ENCODE measurements at places on chromosomes 2 and 18.

DNA sequence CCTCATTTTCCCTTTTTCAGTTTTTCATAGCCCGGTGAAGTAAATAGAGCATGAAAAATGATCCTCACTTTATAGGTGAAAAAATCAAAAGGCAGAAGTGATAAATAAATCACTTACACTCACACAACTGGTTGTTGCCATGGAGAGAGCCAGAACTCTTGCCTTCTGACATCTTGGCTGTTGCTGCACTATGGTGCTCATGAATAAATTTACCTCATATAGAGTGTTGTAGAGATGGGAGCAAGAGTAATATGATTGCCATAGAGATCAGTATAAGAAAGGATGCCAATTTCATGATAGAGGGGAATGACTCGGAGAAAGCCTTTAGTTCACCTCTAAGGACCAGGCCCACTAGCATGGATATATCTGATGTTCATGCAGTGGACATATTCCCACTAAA lies 82.5 kb upstream of the TMEM178A start:
- no peak for DNase-seq

GRCh38 chr2:94997981-94998930 lies 27.3 kb upstream of the MAL start:
- DNase-seq: no peak

DNA sequence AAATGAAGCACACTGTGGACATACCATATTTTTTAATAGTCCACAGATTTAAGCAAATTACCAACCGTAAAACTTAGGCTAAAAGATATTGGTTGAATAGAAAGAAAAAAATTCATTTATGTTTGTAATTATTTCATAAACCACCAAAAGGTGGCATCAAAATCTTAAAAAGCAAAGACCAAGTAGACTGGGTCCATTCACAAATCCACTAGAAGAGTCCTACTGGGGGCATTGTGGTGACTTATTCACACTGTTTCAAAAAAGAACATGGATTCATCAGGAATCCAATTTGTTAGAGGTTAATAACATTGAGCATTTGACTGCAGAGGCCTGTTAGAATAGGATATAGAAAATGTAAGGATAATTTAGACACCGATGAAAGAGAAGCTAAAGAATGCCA lies 194.9 kb upstream of the KYNU start:
- no peak for DNase-seq

GRCh38 chr2:59899692-59900091 lies 653.8 kb downstream of the BCL11A start:
- DNase-seq: no peak

DNA sequence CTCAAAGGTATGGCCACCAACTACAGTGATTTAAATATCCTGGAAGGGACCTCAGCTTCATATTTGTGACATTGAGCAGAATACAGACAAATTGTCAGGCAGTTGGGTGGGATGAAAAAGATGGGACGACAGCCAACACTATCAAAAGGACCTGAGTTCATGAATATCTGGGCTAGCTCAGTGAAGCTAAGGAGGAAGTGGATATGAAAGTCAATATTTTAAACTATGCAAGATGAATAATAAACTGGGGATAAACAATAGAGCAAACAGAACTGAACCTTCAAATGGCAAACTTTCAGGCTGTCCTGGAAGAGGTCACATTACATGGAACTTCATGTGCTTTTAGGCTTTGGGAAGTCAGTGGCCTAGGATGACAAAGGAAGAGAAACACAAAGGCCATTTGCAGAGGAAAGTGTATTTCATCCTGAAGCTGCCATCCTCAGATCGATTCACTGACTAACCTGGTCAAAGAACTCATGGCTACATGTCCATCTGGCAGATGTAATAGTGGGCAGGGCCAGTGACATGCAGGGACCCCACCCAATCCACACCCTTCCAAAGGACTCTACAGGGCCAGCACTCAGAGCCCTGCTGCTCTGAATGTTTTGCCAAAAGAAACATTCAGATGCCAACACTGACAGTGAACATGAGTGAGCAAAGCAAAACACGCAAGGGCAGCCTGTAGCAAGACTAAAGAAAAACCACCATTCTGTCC lies 175.7 kb downstream of the ETAA1 start:
- no peak for DNase-seq

- no peak for DNase-seq
Measured at GRCh38 chr2:161324876-161325275, 16.7 kb downstream of the PSMD14 start.

DNA sequence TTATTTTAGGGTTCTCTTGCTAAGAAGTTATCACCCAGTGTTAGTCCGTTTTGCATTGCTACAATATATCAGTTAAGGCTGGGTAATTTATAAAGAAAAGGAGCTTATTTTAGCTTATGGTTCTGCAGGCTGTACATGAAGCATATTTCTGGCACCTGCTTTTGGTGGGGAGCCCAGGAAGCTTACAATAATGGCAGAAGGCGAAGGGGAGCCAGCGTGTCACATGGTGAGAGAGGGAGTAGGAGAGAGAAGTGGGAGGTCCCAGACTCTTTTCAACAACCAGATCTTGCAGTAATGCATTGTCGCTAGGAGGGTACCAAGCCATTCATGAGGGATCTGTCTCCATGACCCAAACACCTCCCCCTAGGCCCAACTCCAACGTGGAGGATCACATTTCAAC lies 688.8 kb upstream of the PIK3C3 start:
- no peak for DNase-seq

GRCh38 chr2:156322686-156323231 lies 9.8 kb downstream of the NR4A2 start:
- no peak for DNase-seq

- DNase-seq: no peak
Measured at GRCh38 chr2:70901227-70902066, 34.3 kb upstream of the ATP6V1B1 start.

DNA sequence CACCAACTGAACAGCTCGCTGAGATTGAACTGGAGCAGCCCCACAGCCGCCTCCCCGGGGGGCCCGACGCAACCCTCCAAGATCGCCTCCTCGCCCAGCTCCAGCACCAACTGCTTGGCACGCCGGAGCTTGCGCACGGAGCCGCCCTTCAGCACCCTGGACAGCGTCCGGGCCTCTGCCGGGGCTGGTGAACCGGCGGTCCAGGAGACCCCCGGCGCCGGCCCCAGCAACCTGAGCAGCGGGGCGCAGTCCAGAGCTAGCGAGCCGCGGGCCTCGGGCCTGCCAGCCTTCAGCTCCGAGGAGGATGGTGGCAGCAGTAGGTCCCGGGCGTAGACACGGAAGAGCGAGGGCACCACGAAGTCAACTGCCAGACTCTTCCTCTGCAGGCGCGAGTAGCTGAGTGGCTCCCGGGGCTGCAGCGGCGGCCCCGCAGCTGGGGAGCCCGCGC lies 1.2 kb downstream of the ALK start:
- no peak for DNase-seq

- no peak for DNase-seq
Measured at GRCh38 chr18:13909141-13909940, 6.0 kb downstream of the MC2R start.

DNA sequence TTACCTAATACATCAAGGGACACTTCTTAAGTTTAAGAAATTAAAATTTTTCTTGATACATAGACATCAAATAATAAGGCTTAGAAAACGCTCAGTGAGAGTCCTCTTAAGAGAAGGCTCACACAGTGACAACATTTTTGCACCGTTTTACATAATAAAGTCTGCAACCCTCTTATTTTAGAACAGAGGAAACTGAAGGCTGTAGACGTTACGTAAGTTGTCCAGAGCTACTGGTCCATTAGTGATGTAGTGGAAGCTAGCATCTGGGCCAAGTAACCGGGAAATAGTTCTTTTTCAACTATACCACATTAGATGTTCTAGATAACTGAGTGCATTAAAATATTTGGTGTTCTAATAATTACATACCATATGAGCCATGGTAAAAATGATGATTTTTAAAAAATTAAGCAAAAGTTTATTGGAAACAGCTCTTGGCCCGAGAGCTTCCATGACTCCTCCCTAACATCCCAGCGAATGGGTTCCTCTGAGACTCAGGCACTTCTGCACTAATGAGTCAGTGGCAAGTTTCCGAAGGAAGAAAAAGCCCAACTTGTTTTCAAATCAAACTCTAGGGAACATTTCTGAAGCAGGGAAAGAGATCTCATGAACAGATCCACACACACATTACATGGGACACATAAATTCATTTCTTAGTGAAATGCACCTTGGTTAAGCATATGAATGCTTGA lies 232.6 kb upstream of the PXDN start:
- DNase-seq: no peak

DNA sequence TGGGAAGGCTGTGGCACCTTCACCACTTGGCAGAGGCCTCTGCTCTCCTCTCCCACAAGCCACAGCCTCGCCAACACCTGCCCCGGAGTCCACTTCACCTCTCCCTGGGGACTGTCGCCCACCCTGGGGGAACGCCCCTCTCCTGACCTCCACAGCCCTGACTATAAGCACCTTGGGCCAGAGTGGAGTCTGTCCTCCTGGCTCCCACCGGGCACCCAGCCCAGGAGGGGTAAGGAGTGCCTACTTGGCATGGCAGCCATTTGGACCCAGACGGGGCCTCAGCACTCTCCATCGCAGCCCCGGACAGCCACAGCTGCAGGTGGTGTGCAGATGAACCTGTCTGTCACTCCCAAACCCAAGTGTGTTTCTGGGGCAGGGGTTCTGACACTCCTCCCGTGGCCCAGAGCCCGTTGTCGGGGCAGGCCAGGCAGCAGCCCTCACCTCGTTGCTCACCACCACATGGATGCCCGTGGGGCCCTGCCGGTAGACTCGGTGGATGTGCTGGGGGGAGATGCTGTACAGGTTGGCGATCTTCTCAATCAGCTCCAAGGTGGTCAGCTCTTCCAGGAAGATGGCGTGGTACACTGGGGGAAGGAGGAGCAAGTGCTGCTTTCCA lies 53.5 kb downstream of the TFCP2L1 start:
- DNase-seq: no peak

DNA sequence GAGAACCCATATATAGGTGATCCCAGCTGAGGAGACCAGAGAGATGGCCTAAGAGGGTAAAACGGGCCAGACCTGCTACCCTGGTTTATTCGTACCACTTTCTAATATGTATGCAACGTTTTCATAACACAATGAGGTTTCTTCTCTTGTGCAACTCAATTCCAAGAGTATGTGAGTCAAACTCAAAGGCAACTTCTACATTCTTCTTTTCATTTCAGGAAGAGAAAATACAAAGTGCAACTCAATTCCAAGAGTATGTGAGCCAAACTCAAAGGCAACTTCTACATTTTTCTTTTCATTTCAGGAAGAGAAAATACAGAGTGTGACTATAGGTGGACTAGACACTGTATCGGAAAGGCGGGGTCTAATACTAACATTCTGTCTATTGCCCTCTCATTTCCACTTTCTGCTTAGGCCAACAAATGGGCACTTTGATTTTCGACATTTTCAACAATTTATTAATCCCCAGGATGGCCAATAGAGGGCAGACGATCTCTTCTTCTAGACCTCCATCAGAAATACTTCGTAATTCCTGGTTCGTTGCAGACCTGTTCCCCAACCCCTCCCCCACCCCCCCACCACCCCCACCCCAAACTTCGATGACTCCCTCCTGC lies 3.7 kb upstream of the CRIM1 start:
- no peak for DNase-seq

DNA sequence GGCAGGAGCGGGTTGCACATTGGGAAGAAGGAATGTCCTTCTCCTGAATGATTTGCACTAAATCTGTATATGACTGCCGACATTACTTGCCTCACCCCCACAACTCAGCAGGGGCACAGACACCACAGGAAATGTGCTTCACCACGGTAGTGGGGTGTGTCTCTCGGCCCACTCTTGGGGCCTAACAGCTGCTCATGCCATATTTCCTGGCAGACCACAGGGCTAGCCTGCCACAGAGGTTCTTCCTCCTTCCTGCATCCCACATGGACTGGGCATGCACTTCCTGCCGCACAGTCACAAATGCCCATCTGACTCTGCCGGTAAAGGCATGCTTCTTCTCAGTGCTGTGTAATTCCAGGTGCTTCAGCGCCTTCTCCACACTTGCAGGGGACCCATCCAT lies 10.3 kb upstream of the PAPOLG start:
- no peak for DNase-seq

DNA sequence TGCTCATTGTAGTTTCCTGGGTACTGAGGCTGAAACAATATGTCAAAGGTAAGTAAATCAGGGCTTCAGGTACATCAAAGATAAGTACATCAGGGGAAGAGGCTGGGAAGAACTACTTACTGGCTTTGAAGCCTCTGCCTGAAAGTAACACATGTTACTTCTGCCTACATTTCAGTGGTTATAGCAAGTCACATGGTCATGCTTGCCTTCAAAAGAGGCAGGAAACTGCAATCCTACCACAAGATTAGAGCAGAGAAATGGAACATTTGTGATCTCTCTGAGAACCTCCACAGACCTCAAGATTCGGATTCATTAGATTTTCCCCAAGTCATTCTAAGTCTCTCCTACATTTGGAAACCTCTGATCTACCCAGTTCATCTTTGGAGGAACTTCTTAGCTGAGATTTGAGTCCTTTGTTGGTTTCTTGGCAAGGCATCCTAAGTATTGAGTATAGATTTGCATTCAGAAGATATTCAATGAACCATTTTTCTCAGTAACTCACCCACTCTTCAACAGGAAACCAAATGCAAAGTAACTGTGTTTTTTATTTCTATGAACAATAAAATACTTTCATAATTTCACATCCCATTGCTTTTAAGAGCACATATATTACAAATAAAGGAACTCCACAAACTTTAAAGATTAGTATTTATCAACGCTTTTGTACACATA lies 48.5 kb upstream of the CCDC195 start:
- no peak for DNase-seq

DNA sequence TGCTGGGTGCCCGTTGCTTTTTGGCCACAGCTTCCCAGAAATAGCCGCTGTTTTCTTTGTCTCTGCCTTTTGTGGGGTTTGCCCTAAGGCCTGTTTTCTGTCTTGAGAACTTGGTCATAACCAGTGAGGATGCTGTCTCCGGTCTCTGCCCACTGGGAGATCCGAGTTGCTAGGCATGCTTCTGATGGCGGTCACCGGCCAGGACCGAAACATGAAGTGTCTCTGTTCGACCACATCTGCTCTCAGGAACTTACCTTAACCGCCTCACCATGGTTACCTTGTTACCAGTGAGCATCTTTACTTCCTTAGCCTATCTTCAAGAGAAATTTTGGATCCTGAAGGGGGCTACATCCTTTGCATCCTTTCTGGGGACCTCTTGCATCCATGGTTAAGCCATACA lies 91.9 kb downstream of the RTP5 start:
- DNase-seq: no peak

GRCh38 chr2:172726172-172726735 lies 9.4 kb upstream of the RAPGEF4 start:
- no peak for DNase-seq

DNA sequence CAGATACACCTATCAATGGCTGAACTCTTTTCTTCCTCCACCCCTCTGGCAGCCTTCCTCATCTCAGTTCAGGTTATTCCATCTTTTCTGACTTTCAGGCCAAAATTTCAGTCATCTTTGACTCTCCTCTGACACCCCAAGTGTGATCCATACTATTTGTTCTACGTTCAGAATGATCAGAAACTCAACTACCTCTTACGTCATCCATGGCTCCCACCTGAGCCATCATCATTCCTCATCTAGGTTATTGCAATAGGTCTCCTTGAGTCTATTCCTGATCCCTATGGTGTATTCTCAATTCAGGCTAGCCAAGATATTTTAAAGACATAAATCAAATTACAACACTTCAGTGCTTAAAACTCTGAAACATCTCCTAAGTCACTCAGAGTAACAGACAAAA lies 589.7 kb downstream of the ERBB4 start:
- DNase-seq: no peak

GRCh38 chr18:36613069-36613468 lies 215.7 kb downstream of the TPGS2 start:
- no peak for DNase-seq

- DNase-seq: no peak
Measured at GRCh38 chr2:60780721-60781120, 24.7 kb downstream of the PAPOLG start.
